Daoy (cell line): ENCODE measurements at places on chromosomes 3 and 15.

DNA sequence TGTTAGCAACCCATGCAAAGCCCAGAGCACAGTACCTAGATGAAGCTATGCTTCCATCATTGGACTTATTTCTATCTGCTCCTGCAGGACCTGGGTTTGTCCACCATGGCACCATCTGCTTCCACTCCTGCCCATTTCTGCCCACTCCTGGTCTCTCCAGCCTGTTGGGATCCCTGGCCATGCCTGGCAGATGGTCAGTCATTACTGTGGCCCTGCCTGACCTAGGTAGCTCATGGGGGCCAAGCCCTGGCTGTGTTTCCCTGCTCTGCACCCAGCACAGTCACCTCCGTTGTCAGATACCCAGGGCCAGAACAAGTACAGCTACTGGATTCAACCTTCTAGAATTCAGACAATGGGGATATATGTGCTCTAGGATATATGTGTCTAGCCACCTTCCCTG, 185.8 kb upstream of the TLE3 start:
- DNase-seq: no peak

GRCh38 chr15:94600505-94600904, 369.1 kb downstream of the MCTP2 start:
- DNase-seq: no peak

- DNase-seq: no peak
Measured at GRCh38 chr3:177307826-177308225, 110.5 kb upstream of the TBL1XR1 start.

GRCh38 chr15:75721923-75722870, 9.5 kb upstream of the CSPG4 start:
- no peak for DNase-seq

- no peak for DNase-seq
Measured at GRCh38 chr15:76588811-76589747, 252.5 kb downstream of the ISL2 start.

GRCh38 chr3:165125836-165126235, 47.5 kb upstream of the SI start:
- DNase-seq: no peak

GRCh38 chr15:58318517-58318916, 113.3 kb upstream of the LIPC start:
- no peak for DNase-seq

GRCh38 chr3:110419096-110419495, 652.5 kb upstream of the NECTIN3 start:
- no peak for DNase-seq

- DNase-seq: peak; percentile 18
Measured at GRCh38 chr3:36714343-36715086, 49.8 kb downstream of the DCLK3 start.

DNA sequence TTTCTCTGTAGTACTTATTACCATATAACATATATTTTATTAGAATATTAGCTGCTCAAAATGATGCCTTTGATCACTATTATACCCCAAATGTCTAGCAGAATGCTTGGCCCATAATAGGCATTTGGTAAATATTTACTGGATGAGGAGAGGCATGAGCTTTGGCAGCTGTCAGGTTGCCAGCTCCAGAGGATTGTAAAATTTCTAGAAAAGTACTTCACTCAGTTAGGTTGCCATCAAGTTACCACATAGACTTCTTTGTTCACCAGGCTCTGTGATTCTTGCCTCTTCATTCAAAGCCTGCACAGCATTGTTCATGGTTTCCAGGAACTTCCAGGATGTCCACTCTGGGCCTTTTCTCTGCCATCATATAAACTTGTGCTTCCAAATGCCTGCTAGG, 582.8 kb downstream of the PDCD6IP start:
- no peak for DNase-seq

- DNase-seq: peak; percentile 63
Measured at GRCh38 chr3:63349583-63350573, 71.8 kb downstream of the SYNPR start.

DNA sequence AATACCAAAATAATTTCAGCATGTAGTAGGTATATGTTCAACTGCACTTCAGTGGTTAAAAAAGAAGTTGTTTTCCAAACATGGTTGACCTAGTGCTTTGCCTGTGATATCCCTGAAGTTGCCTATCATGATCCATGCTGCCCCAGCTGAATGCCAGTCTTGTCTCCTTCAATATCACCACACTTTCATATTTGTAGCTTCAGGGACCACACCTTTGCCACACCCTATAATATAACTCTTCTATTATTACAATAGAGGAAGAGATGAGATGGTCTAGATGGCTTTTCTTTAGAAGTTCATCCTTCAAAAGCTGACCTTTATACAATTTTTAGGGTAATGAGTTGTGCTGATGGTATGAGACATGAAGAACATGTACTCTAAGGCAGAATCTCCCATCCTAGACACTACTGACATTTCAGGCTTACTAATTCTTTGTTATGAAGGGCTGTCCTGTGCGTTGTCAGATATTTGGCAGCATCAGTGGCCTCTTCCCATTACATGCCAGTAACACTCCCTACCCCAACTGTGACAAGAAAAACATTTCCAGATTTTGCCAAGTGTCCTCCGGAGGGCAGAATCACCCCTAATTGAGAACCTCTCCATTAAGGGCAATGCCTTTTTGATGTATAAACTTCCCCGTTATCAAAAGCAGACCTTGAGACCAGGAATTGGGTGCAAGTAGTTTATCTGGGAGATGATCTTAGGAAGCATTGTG, 76.2 kb upstream of the PLCL2 start:
- DNase-seq: no peak

GRCh38 chr3:13136426-13136825, 63.2 kb upstream of the IQSEC1 start:
- no peak for DNase-seq

DNA sequence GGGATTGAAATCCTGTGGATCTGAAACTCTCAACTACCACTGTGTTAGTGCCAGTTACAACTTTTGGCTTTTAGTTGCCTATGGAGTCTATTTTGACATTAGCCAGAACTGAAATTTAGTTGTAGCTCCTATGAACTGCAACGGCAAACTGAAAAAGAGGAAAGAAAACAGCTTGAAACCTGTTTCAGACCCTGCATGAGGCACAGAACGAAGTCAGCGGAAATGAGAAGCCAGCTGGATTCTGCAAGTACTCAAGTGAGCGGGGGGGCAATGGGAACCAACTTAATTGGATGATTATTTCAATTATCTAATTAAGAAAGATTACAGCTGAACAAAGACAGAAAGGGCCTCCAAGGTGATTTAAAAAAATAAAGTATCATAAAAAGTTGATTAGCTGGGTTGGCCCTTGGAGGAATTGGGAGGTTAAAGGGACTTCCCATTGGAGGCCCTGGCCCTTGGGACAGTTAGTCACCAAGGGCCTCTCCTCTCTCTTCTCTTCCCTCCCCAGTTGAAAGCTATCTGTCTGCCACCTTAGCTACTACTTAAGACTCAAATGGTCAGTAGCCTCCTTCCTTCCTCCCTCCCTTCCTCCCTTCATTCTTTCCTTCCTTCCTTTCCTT, 352.1 kb downstream of the SHQ1 start:
- DNase-seq: no peak

DNA sequence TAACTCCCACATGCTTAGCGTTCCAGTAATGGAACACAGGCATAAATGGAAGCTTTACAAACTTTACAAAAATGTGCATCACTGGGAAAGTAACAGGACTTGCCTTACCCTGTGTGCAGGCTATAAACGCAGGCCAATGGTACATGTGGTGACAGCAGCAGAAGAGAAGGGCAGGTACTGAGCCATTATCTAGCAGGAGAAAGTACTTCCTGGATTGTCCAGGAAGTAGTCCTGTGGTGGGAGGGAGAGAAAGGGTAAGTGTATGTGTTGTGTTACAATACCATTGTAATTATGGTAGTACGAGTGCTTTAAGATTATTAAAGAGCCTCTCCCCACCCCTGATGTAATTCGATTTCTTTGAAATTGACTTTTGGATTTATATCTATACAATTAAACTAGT, 5.3 kb downstream of the ATP1B3 start:
- no peak for DNase-seq

- peak; percentile 9 for DNase-seq
Measured at GRCh38 chr3:36944641-36945270, at the start of gene TRANK1. TSS of gene TRANK1 (minus strand) at chr3:36945054. CDS start at chr3:36944809, 245 bp downstream.
